NCI-H510A treated with DMSO at 0.1 percent for 48 hours (cell line): ENCODE measurements at places on chromosomes 4 and X.

DNA sequence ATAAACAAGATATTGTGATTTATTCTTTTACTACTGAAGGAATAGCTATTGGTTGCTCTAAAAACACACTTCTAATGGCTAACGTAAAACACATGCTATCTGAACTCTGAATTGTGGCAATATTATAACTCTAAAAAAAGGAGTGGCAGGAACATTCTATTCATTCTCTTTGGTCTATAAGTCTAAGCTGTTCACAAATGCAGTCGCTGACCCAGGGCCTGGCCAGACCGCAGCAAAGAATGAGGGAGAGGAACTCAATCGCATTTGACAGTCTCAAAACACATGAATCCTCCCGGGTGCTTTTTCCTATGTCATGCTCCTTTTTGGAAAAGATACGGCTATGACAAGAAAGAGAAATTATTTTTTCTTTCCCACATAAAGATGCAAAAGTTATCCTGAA is 651.6 kb upstream of the PITX2 start:
- no peak for DNase-seq

GRCh38 chr4:184649971-184650855 is 675 bp downstream of the PRIMPOL start:
- DNase-seq = peak; percentile 24

DNA sequence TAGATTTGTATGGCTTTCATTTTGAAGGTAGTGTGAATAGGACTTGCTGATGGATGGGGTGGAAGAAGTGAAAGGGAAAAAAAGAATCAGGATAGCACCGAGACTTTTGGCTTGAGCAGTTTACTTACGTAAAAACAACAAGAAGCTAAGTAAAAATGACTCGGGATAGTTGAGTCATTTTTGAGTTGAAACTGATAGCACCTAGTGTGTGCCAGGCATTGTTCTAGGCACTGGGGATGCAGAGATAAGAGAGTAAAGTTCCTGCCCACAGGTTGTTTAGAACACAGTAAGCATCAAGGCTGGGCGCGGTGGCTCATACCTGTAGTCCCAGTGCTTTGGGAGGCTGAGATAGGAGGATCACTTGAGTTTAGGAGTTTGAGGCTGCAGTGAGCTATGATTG is 34.7 kb downstream of the ADD1 start:
- DNase-seq = no peak

- no peak for DNase-seq
These were observed 23.9 kb downstream of the SCD5 start for GRCh38 chr4:82774711-82775171.
